ENCODE measurements at places on chromosomes 7 and 10.

GRCh38 chr10:82038587-82038986 is 163.6 kb downstream of the NRG3 start:
- DNase-seq, result no peak

- DNase-seq, result no peak
Observed at GRCh38 chr7:73597978-73598782, 19.8 kb upstream of the TBL2 start.

DNA sequence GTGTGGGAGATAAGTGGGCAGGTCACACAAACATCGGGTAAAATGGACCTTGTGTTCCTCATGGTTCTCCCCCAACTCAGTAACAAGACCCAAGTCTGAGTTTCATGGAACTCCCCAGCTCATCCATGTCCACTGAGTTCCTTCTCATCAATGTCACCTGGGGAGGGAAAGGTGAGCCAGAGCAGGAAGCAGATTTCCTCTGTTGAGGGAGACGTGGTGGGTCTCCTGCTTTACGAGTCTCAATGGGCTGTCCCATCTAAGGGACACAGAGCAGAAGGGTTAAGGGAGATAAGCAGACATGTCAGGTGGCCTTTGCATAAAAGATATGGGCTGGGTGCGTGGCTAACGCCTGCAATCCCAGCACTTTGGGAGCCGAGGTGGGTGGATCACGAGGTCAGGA is 56.5 kb upstream of the SORCS3 start:
- DNase-seq, result no peak

DNA sequence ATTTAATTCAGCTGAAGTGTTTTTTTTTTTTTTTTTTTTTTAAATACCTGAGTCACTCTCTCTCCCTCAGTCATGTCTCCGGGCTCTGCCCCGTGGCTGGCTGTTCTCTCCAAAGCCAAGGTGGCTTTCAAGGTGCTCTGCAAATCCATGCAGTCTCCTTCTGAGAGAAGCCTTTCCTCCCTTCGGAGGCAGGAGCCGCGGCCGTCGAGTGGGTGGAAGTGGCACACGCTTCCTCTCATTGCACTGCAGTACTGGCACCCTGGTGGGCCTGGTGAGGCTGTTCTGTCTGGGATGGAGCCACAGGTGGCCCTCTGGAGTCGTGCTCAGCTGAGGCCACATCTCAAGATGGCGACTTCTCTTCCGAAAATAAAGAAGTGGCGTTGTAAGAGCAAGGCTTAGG is 221.8 kb downstream of the GLRX3 start:
- no peak for DNase-seq

- no peak for DNase-seq
Observed at GRCh38 chr10:97533888-97534287, 35.2 kb downstream of the UBTD1 start.

- no peak for DNase-seq
Observed at GRCh38 chr7:31786326-31786725, 99.3 kb downstream of the PPP1R17 start.

DNA sequence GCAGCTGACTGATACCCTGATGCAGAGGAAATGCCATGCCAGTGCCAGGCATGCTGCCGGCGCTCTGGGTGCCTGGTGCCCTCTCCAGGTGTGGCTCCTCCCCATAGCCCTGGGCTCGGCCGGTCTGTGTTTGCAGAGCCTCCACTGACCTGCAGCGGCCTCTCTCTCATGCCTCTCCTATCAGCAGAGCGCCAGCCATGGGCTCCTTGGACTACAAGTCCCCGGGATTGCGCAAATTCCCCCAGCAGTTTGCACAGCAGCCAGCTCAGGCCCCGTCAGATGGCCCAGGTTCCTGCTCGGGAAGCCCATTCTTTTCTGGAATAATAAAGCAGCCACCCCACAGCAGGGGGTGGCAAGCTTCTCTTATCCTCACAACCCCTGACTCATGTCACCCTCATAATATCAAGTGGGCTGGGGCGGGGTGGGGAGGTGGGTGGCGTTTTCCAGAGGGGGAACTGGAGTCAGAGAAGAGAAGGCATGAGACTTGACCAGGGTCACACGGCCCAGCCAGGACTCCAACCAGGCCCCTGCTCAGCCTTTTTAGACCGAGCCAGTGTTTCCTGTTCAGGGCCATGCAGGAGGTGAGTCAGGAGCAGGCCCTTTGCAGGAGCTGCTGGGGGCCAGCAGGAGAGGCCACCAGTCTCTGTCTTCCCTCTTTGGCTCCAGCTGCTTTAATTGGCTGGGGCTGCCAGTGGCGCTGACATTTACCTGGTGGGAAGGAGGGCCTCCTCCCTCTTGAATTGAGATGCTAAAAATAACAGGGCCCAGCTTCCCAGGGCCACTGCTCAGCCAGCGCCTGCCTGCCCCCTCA is 58.6 kb downstream of the ZMIZ1 start:
- DNase-seq, result no peak

GRCh38 chr7:54664235-54665228 is 94.5 kb downstream of the SEC61G start:
- no peak for DNase-seq

DNA sequence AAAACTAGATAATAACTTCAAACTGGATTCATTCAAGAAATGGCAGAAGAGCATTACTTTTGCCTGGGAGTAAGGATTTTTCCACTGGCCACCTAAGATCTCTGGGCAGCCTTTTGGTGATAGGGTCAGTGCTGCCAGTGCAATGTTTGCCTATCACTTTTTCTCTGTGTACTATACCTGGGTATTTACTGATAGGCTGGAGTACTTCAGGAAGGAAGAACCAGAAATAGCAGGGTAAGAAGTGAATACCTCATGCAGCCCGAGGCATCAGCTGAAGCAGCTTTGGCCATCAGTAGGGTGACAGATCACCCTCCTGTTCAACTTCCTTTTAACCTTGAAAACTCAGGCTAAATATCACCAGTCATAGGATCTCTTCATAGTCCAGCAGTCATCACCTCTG is 5.5 kb upstream of the PAPSS2 start:
- DNase-seq, result no peak
